ENCODE measurements at places on chromosomes 11 and 22.

- DNase-seq, result no peak
Measured at GRCh38 chr11:104876861-104877431, 21.3 kb downstream of the CASP12 start.

DNA sequence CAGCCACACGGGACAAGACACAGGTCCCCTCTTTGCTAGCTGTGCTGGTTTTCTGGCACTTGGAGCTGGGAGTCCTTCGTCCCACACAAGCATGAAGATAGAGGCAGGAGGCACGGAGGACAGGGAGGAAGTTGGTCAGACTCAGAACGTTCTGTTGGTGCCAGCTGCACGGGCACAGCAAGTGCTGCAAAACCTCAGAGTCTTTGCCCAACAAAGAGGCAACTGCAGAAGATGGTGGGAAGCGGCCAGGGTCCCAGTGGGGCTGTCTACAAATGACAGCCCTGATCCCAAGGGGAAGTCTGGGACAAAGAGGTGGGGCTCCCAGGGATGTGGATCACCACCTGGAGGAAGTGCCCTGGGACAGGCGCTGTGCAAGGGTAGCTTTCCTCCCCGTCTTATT is 9.4 kb upstream of the OSM start:
- DNase-seq, result no peak

GRCh38 chr11:62708392-62708791 is 916 bp downstream of the GNG3 start:
- no peak for DNase-seq

- no peak for DNase-seq
Measured at GRCh38 chr11:65947133-65947532, 1.9 kb downstream of the TSGA10IP start.

DNA sequence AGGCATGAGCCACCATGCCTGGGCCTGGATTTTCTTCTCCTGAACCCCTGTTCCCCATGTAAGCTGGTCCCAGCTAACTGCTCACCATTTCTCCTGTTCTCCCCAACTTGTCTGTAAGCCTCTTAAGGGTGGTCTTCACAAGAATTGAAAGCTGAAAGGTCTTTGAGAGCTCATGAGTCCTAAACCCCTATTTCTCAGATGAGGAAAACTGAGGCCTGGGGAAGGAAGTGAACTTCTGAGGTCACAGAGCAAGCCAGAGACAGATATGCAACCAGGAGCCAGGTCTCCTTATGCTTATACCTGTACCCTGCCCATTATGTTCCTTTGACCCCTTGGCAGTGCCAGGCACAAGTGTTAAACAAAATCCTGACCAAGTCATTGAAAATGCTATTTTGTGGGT is 16.3 kb downstream of the NPTXR start:
- no peak for DNase-seq

- DNase-seq, result no peak
Measured at GRCh38 chr11:125081098-125081798, 18.1 kb downstream of the SLC37A2 start.

DNA sequence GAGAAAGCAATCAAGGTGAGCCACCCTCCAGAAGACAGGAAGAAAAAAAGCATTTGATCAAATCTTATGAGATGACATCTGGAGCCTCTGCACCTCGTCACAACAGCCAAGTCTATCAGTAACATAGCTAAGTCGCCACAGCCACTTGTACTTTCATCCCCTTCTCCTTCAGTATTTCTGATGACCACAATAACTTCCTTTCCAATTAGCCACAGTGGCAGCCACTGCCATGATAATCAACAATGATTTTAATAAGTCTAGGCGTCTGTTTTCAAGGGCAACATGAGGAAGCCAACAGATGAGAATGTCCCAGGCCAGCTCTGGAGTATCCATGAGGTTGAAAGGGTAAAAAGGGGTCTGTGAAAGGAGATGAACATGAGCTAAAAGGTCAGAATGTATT is 29.9 kb downstream of the RBFOX2 start:
- no peak for DNase-seq

GRCh38 chr11:131354251-131354701 is 16.1 kb upstream of the NTM start:
- DNase-seq, result no peak

DNA sequence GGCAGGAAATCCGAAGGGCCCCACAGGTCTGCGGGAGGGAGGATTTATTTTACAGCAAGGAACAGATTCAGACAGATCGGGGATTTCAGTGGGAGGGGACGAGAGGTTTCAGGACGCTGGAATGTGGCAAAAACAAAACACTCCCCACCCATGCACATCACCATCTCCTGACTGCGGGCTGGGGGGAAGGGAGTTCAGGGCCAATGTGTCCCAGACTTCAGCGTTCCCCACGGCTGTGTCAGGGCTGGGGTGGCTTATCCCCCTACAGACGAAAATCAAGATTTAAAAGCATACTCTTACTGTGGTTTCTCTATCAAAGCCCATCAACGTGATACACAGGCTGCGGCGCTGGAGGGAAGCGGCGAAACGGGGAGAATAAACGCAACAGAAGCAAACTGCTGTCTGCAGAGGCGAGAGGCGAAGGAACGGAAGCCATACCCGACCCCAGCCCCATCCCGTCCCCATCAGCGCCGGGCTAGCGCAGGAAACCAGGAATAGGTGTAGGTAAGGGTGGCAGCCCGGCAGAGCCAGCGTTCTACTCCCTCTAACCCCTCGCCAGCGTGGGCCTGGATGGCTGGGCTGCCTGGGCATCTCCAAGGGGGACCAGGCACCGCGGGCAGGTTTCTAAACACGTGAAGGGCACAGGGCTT is 2.7 kb downstream of the TENM4 start:
- DNase-seq, result peak; percentile 61

DNA sequence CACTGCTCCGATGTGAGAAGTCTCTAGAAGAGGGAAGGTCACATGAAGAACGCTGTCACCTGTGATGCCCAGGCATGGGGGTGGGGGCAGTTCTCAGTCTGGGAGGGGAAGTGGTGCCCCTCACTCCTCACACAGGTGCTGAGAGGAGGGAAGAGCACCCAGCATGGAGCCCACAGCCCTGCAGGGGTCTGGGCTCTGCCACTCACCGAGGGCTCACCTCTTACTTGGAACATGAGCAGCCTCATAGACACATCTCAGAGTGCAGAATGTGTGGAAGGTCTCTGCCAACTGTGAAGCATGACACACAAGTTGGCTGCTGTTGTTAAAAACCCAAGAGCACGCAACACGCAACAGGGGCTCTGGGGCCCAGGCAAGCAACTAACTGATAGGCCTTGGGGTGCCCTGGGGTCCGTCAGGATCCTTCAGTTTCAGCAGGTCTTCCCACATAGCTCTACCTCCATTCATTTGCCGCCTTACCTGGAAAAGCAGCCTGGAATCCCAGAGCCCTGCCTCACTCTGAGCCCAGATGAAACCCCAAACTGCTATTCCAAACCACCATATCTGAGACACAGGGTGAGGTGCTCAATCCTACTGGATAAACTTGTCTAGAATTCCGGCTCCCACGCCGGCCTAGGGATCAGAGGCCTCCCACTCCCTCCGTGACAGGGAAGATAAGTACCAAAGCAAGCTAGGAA is 17.5 kb upstream of the TMPRSS4 start:
- DNase-seq, result no peak

DNA sequence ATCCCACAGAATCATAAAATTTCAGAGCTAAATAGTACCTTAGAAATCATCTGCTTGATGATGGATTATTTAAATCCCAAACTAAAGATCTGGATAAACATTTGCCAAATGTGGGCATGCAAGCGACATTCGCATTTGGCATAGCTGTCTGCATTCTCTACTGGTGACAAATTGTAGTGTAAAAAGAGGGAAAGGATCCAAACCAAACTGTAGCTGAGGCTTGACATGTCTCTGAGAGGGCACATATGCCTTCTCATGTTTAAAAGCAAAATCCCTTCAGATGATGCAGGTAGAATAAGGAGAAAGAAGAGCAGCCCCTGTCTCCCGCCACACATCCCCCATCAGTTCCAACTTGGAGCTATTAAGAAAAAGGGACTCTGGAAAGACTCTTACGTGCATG is 257.5 kb upstream of the MTNR1B start:
- DNase-seq, result no peak

- no peak for DNase-seq
Measured at GRCh38 chr11:35089666-35090065, 49.3 kb upstream of the CD44 start.

DNA sequence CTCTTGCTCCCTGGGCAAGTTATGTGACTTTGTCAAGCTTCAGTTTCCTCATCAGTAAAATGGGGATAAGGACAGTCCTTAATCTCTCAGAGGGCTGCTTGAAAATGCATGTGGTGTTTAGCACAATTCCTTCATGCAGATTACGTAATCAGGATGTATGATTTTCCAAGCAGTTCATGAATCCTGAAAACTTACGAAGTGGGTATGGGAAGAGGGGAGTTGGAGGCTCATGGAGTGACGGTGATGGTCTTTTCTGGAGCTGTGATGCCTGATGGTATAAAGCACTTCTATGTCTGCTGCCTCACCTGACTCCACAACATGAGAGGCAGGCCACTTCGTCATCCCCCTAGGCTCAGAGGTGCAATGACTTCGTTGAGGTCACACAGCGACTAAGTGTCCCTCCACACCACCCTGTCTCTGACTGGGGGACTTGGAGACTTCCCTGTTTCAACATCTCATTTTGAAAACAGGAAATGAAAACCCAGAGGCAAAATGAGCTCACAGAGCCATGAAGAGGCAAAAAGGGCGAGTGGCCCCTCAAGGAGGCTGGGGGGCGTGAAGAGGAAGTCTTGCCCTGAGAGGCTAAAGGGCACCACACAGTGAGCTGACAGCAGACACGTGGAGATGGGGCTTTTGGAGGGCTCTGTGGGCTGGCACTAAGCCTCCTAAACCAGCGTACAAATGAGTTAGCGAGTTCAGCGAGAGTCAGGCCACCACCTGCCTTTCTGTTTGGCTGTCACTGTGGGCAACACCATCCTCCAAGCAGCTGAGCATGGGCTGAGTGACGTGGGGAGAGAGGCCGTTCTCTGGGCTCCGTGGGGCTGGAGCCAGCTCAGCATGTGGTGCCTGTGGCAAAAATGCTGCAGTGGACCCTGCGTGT is 10.1 kb downstream of the MCM5 start:
- no peak for DNase-seq

DNA sequence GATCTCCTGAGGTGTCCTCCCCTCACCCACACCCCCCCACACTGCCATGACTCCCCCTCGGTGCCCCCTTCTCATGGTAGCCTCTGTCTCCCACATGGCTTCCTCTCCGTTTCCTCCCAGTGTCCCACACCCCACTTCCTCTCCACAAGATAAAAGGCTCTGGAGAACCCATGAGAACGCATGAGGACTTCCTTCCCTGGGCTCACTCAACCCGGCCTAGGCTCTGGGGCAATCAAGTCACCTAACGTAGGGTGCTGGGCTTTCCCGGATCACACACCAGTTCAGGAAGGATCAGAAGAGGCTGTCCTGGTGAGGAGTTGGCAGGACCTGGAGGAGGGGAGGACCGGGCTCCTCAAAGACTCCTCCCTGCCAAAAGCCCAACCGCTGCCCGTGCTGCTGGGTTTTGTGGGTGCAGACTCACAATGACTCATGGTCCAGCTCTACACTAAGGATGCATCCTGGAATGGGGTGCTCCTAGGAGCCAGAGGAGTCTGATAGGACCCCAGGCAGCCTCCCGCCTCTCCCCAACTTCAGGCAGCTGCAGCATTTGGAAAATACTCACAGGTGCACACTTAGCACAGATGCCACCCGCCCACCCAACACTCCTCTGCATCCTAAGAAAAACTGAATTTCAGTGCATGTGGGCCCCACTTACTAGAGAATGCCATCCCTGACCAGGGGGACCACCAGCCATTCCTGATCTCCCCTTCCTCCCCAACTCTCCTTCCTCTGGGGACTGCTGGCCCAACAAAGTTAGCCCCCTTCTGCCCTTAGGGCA is 21.0 kb downstream of the SLC22A12 start:
- no peak for DNase-seq

DNA sequence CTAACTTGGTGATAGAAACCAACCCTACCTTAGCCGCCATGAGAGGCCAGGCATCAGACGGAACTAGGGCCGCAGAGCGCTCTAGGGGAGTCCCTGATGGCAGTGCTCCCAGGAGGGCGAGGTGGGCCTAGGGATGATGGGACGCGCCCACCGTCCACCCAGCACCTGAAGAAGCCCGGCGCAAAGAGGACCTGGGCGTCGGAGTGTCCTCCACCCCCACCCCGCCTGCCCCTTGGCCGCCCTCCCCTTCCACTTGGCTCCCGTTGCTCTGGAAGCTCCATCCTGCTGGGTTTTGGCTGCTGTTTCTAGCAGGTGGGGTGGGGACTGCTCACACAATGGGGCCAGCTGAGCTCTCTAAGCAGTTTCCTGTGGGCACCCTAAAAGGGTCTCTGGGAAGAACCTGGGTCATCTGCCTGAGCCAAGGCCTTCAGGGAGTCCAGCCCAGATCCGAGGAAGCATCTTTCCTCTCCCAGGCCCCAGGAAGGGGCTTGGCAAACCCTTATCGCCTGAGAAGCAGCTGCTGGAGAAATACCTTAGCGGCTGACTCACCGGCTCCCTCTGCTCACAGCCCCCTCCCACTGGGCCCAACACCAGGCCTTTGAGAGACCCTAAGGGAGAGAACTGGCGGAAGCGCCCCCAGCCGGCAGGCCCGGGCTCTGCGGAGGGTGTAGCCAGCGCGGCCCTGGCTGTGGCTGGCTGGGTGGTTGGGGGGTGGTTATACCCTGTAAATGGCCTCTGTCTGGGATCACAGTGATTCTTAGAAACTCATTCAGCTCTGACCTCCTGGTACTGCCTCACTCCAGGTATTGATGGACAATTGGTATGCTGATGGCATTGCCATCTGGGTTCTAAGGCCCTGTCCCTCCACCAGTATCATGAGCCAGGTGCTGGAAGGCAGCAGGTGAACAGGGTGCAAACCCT is 19.3 kb downstream of the CREB3L1 start:
- DNase-seq, result peak; percentile 62

GRCh38 chr11:91768783-91769182 is 455.8 kb upstream of the FAT3 start:
- DNase-seq, result no peak

DNA sequence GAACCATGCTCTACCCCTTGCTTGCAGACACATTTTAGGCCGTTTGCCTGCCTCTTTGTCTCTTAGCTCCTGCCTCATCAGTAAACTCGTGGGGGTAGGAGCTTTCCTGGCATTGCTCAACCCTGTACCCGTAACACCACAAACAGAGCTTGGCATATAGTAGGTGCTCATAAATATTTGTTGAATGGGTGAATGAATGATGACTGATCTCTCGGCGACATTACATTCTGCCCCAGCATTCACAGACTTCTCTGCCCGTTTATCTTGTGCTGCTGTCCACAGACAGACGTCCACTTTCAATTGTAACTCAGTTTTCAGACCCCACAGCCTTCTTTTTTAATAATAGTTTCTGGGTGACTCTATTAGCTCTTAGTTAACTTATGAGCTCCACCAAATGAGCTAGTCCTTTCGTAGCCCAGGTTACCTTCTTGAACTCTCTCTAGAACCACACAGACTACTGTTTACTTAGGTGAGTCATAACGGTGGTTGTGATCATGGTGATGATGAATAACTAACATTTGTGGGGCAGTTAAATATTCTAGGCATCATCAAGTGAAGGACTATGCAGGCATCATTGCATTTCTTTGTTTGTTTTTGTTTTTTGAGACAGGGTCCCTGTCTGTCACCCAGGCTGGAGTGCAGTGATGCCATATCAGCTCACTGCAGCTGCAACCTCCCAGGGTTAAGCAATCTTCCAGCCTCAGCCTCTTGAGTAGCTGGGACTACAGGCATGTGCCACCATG is 188.4 kb downstream of the ADAMTS15 start:
- DNase-seq, result peak; percentile 64

All from AG08395 (cell line).